ENCODE measurements at places on chromosomes 2 and 18.

- no peak for DNase-seq
Measured at GRCh38 chr2:207867056-207867455, 97.3 kb upstream of the FZD5 start.

GRCh38 chr2:109409321-109410038, 204.3 kb downstream of the SEPTIN10 start:
- no peak for DNase-seq

DNA sequence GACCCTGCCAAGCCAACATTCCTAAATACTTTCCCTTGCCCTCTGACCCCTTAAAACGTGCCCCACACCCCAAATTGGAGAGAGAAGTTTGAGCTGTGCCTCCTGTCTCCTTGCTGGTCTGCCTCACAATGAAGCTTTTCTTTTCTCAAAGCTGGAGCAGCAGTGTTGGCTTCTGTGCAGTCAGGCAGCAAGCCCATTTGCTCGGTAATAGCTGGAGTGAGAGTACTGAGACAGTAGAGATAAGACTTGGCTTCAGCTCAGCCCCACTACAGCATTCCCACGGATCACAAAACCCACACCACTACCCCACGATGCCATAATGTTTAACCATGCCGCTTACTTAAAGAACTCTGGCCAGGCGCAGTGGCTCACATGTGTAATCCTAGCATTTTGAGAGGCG, 73.0 kb downstream of the NCAPH start:
- no peak for DNase-seq

- DNase-seq = no peak
Measured at GRCh38 chr2:99880148-99880963, 262.0 kb downstream of the AFF3 start.
